Activated gamma-delta T cell treated with anti-CD3 and anti-CD28 coated beads, Interleukin-2, amount 50 U/mL, for 16 hours (primary cell): ENCODE measurements at places on chromosomes 3 and 15.

- no peak for DNase-seq
Measured at GRCh38 chr15:91135201-91136130, 35.4 kb downstream of the SV2B start.

GRCh38 chr3:31405515-31405914 is 127.2 kb upstream of the STT3B start:
- no peak for DNase-seq

- DNase-seq, result no peak
Measured at GRCh38 chr3:191253089-191253799, 54.2 kb downstream of the OSTN start.

DNA sequence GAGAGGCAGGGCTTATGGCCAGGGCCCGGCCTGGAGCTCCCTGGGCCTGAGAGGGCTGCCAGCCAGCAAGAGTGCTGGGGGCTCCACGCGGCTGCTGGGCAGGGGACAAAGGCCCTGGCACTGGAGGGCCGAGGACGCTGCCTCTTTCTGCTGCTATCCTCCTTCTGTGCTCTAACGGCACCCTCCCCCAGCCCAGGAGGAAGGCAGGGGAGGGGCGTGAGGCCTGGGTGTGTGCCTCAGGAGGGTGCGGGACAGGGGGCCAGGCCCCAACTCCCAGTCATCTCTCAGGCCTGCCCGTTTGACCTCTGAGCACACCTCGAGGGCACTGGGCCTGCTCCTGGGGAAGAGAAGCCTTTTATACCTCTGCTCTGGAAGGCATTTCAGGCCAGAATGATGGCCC is 115.5 kb downstream of the ADCY5 start:
- DNase-seq, result no peak

DNA sequence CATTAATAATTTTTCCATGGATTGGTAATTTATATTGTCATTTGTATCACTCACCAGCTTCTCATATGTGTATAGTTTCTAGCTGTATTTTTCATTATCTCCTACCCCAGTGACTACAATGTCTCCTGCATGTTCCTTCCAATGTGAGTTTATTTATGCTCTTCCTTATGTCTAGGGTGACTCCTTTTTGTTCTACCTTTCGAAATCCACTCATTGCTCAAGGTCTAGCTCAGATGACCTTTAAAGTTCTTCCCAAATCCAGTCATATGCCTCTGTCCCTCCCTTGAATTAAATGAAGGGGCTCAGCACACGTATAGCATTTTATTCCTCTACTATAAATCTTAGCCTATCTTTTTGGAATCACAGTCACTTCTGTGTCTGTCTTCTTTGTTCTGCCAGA is 53.0 kb downstream of the TMEM45A start:
- DNase-seq, result no peak

DNA sequence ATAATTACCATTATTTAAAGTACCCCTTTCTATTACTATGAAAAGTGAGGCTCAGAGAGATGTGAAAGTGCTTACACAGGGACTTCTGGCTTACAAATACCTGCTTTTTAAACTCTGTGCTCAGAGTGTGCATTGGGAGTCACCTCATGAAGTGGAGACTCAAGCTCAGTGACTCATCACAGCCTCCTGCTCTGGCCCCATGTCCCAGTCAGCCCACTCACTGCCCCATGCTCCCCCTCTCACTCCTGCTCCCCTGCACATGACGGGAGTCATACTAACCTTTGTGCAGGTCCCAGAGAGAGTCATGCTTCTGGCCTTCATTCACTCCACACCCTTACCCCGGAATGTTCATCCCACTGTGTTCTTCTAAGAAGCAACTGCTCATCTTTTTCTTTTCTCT is 20.2 kb downstream of the CCR1 start:
- DNase-seq, result no peak

- DNase-seq, result no peak
Measured at GRCh38 chr15:25169318-25169717, 214.5 kb downstream of the SNRPN start.

DNA sequence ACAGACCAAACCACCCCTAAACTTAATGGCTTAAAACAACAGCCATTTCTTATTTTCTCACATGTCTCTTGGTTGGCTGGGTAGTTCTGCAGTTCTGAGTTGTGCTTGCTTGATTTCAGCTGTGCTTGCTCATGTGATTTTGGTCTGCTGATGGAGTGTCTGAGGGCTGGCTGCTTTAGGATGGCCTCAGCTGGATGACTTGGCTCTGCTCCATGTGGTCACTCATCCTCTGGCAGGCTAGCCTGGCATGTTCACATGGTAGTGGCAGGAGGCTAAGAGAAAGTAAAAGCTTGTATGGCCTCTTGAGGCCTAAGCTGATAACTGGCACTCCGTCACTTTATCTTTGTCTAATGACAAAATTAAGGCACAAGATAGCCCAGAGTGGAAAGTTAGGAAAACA is 4.1 kb downstream of the SV2B start:
- DNase-seq, result no peak

GRCh38 chr3:44909063-44909462 is 34.7 kb downstream of the TGM4 start:
- DNase-seq, result no peak

DNA sequence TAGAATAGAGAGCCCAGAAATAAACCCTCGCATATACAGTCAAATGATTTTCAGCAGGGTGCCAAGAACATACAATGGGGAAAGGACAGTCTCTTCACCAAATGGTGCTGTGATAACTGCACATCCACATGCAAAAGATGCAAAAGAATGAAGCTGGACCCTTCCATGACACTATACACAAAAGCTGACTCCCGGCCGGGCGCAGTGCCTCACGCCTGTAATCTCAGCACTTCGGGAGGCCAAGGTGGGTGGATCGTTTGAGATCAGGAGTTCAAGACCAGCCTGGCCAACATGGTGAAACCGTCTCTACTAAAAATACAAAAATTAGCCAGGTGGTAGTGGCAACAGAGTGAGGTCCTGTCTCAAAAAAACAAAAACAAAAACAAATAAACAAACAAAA is 43.2 kb upstream of the IQSEC1 start:
- DNase-seq, result no peak

DNA sequence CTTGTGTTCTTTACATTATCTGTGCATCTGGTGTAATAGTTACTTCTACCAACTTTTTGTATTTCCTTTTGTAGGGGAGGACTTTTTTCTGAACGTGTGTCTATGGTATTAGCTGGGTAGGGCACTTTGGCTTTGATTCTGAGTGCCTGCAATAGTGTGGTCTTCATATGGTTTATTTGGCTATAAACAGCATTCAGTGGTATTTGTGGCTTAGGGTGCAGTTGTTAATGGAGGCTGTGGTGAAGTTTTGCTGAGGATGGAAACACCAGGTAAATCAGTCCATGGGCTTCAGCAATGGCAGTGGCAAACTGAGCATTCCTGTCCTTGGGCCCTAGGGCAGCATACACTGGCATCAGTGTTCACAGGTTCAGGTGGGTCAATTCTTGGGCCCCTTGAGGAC is 230.6 kb upstream of the CTNNB1 start:
- DNase-seq, result no peak

GRCh38 chr15:92896561-92896960 is 3.6 kb upstream of the CHD2 start:
- no peak for DNase-seq

GRCh38 chr3:31606453-31606852 is 73.7 kb downstream of the STT3B start:
- no peak for DNase-seq

DNA sequence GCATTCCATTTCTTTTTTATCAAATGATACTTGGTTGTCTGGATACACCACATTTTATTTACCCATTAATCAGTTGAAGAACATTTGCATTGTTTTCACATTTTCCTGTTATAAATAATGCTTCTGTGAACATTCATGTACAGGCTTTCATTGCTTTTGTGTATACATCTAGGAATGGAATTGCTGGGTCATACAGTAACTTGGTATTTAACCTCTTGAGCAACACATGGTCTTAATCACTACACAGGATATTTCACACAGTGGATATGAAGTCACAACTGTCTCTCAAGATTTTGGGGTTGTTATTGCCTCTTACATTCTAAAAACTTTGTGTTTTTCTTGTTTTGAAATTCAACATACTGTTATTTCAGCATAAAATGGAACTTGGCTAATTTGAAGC is 48.2 kb downstream of the C3orf85 start:
- DNase-seq, result no peak

GRCh38 chr3:184366619-184367289 is 5.2 kb downstream of the POLR2H start:
- no peak for DNase-seq

DNA sequence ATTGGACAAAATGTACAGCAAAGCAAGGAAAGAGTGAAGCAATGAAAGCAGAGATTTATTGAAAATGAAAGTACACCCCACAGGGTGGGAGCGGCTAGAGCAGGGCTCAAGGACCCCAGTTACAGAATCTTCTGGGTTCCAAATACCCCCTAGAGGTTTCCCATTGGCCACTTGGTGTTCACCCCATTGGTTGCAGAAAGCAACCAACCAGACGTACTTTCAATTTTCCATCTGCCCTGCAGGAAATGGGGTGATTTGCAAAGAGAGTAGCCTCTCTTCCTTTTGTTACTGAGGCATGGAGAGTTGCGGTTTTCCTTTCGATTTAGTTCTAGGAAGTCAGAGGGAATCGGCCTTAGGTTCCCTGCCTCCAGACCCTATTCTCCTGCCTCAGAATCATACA is 2.4 kb downstream of the PML start:
- no peak for DNase-seq
